ENCODE measurements at places on chromosomes 13 and 19. TPM values are rescaled to one million over a fixed set of nuclear protein-coding genes. Genes with fewer than 3 reads are reported as not detected.

Gene SPIB
- not detected for total RNA-seq

Gene S1PR5
- under 0.01 TPM for total RNA-seq

Gene ACTN4
- 195 TPM for total RNA-seq

Gene U2AF1L4
- total RNA-seq, result 10.7 TPM

Gene CDC34
- 76.7 TPM for total RNA-seq

Gene PDX1
- not detected for total RNA-seq

Gene PIP5K1C
- 33.6 TPM for total RNA-seq

Gene LRG1
- not detected for total RNA-seq

Gene MIDN
- total RNA-seq, result 9.5 TPM

Gene TMEM38A
- total RNA-seq, result 3.2 TPM

Measured in bronchial smooth muscle cell (primary cell).